ENCODE measurements at places on chromosomes 1 and 21. TPM values are rescaled to one million over a fixed set of nuclear protein-coding genes. Genes with fewer than 3 reads are reported as not detected.
A peak's percentile ranks its signal among the peaks of the same experiment; 100 is the strongest.

PCP4 gene
- total RNA-seq: 1.3 TPM

ASH1L gene
- 46.1 TPM for total RNA-seq

LCE1E gene
- not detected for total RNA-seq

PTGER3 gene
- total RNA-seq: 1.8 TPM

- H3K4me1 ChIP-seq: no peaks in the 10 kb centered on the region
- H3K27ac ChIP-seq: no peak overlapping the region
- H3K4me3 ChIP-seq: no peak overlapping the region
- H3K36me3 ChIP-seq: no peaks in the 10 kb centered on the region
- H3K27me3 ChIP-seq: no peaks in the 10 kb centered on the region
Measured at GRCh38 chr1:98947071-98947470, 57.6 kb downstream of the PLPPR5 start.

DNA sequence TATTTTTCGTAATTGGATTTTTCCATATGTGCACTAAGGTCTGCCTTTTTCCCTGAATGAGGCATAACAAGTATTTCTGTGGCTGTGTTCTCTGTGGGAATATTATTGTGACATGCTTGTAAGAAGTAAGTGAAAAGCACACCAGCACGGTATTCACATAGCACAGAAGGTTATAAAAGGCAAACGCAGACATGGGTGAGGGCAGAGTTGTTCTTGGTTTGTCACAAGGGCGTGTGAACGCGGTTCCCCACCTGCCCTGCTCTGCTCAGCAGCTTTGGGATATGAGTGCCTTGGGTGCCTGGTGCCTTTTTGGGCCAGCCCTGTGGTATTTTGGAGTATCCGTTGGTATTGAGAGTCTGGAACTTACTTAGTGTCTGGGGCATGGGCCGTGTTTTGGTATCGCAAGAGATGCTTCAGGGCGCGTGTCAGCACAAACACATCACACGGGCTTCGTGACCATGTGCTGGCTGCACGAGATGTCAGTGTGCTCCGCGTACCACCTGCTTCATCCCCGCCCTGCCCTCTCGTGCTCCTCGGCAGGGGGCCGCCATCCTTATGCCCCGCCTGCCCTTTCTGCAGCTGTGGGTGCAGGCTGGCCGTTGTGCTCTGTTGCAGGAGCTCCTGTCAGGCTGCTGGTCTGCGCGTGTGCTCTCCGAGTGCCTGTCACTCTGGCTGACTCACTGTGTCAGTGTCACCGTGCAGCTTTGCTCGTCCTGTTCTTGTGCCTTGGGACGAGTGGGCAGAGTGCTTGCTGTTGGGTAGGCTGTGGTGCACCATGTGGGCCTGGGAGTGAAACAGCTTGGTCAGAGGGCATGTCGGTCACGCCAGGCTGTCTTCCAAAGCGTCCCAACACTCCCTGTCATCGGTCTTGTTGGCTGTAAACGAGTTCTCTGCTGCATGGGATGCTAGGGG is 15.0 kb downstream of the SKI start:
- H3K4me1 ChIP-seq: peaks cover 56% of the 10 kb centered on the region
- no peak overlapping the region for H3K4me3 ChIP-seq
- peak overlapping the region; percentile 45 for H3K27ac ChIP-seq
- no peak for DNase-seq
- no peaks in the 10 kb centered on the region for H3K27me3 ChIP-seq
- H3K36me3 ChIP-seq: peaks cover 4% of the 10 kb centered on the region

GRCh38 chr21:34183331-34183928 is 110.1 kb downstream of the MRPS6 start:
- no peak overlapping the region for H3K27ac ChIP-seq
- H3K27me3 ChIP-seq: no peaks in the 10 kb centered on the region
- peaks cover 37% of the 10 kb centered on the region for H3K4me1 ChIP-seq

- no peaks in the 10 kb centered on the region for H3K4me1 ChIP-seq
- no peaks in the 10 kb centered on the region for H3K27me3 ChIP-seq
Measured at GRCh38 chr1:213728593-213729536, 258.9 kb upstream of the PROX1 start.

- H3K4me3 ChIP-seq: no peak overlapping the region
- H3K36me3 ChIP-seq: peaks cover 6% of the 10 kb centered on the region
- H3K27me3 ChIP-seq: no peaks in the 10 kb centered on the region
- DNase-seq: no peak
- no peak overlapping the region for H3K27ac ChIP-seq
Measured at GRCh38 chr1:27355683-27356082, 11.1 kb downstream of the MAP3K6 start.

DNA sequence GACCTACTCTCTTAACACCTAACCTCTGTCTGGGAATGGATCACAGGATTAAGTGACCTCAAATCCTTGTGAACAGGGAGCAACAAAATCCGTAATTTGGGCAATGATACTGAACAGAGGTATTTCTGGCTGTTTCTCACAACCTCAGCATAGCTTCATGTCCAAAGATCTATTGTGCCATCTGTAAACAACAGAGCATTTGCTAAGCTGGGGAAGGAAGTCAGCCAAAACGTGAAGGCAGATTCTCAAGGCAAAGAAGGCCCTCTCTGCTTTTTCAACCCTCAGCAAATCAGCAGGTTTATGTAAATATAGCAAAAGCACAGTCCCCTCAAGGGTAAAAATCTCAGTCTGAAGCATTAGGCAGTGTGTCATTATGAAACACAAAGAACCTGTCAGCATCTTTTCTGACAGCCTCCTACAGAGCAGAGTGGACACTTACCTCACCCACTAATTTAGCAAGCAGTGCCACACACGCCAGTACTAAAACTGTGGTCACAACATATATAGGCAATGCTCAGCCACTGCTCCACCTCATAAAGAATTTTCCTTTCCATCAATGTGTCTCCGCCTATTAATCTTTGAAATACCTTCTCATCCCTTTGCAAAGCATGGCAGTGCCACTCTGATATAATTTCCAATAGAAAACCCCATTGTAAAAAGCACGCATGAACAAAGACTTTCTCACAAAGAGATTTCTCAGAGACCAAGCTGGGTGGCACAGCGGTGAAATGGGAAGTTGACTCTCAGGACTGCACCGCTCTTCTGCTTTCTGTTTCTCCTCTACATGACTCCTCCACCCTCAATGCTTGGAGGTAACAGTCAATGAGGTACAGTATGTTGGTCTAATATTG is 188.0 kb downstream of the RERE start:
- no peak overlapping the region for H3K4me3 ChIP-seq
- peak; percentile 49 for DNase-seq
- H3K4me1 ChIP-seq: peaks cover 31% of the 10 kb centered on the region
- no peak overlapping the region for H3K27ac ChIP-seq

DNA sequence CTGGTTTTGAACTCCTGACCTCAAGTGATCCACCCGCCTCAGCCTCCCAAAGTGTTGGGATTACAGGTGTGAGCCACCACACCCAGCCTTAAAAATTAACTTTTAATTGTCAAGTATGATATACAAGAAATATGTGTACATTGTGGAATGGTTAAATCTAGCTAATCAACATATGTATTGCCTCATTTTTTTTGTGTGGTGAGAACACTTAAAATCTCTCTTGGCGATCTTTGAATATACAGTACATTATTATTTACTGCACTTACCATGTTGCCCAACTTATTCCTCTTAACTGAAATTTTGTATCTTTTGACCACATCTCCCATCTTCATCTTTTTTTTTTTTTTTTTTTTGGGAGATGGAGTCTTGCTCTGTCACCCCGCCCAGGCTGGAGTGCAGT is 23.3 kb downstream of the THRAP3 start:
- no peaks in the 10 kb centered on the region for H3K4me1 ChIP-seq
- H3K27ac ChIP-seq: no peak overlapping the region
- H3K4me3 ChIP-seq: no peak overlapping the region

DNA sequence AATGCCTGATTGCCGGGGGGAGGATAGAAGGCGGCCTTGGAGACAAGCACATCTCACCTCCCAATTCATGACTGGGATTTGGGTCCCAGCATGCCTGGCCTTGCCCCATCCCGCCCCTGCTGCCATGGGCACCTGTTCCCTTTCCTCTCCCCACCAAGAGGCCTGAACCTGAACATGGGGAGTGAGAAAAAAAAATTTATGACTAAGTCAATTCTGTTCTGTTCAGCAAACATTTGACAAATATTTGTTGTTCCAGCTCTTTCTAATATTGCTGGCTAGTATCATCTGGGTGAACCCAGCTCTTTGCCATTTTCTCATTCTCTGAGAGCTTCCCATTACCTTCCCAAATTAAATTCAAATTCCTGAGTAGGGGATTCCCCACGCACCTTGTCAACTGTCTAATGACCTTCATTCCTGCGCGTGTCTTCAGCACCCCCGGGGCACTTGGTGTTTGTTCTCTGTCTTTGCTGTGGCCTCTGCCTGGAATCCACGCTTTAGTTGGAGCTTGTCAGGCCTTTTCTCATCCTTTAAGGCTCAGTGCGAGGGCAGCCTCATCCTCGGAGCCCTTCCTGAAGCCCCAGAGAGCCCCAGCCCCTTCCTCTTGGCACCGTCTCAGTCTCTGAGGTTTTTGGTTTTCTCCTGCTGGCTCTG is 42.8 kb downstream of the ARHGEF10L start:
- peaks cover 10% of the 10 kb centered on the region for H3K4me1 ChIP-seq
- no peak overlapping the region for H3K4me3 ChIP-seq
- H3K27ac ChIP-seq: no peak overlapping the region

GRCh38 chr1:217482356-217483102 is 148.4 kb downstream of the GPATCH2 start:
- no peaks in the 10 kb centered on the region for H3K27me3 ChIP-seq
- H3K36me3 ChIP-seq: no peaks in the 10 kb centered on the region
- no peaks in the 10 kb centered on the region for H3K4me1 ChIP-seq
- no peak overlapping the region for H3K4me3 ChIP-seq
- H3K27ac ChIP-seq: no peak overlapping the region

DNA sequence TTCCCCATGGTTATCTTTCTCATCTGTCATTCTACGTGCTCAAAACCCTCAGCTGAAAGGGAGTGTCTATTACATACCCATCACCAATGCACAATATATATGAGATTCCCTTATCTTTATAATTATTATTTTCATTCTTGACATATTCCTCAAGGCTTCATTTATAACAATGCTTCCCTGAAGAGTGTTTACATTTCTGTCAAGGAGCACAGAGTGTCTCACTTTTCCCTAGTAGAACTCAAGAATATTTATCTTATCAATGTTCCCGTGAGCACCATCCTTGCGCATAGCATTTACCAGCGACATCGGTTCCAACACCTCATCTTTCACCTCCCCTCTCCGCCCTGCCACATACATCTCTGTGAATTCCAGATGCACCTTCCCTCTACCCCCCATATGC is 250.6 kb downstream of the PLA2G4A start:
- no peak for DNase-seq
- no peaks in the 10 kb centered on the region for H3K4me1 ChIP-seq
- H3K27me3 ChIP-seq: peaks cover 2% of the 10 kb centered on the region
- no peaks in the 10 kb centered on the region for H3K36me3 ChIP-seq

DNA sequence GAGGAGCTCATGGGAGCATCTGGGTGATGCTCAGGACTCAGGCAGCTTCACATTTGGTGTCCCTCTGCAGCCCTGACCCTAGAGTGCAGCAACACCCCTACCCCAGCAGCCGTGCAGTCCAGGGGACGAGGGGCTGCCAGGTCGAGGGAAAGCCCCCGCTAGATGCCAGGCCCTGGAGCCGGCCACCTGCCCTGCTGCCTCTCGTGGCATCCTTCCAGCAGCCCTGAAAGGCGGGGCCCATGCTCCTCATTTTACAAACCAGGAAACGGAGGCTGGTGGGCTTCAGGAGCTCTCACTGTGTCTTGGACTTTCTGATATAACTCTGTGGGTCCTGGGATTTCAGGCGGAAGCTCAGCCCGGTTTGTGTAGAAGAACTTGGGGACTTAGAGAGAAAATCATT is 120.5 kb upstream of the WNT4 start:
- H3K27ac ChIP-seq: no peak overlapping the region
- H3K36me3 ChIP-seq: no peaks in the 10 kb centered on the region
- DNase-seq: no peak

DNA sequence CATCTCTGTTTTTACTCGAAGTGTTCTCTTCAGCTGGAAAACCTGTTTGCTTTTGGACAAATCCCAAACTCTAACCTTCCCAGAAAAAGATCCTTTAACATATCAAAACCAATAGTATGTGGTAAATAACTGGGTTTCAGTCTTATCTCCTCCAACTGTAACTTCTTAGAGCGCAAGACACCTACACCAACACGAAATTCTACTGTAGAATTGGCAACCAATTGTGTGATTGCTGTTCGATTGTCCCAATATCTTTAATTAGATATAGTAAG is 5.8 kb upstream of the MPZL1 start:
- no peaks in the 10 kb centered on the region for H3K4me1 ChIP-seq
- no peak for DNase-seq
- no peak overlapping the region for H3K27ac ChIP-seq
- H3K4me3 ChIP-seq: no peak overlapping the region
- H3K27me3 ChIP-seq: no peaks in the 10 kb centered on the region
- H3K36me3 ChIP-seq: no peaks in the 10 kb centered on the region

DNA sequence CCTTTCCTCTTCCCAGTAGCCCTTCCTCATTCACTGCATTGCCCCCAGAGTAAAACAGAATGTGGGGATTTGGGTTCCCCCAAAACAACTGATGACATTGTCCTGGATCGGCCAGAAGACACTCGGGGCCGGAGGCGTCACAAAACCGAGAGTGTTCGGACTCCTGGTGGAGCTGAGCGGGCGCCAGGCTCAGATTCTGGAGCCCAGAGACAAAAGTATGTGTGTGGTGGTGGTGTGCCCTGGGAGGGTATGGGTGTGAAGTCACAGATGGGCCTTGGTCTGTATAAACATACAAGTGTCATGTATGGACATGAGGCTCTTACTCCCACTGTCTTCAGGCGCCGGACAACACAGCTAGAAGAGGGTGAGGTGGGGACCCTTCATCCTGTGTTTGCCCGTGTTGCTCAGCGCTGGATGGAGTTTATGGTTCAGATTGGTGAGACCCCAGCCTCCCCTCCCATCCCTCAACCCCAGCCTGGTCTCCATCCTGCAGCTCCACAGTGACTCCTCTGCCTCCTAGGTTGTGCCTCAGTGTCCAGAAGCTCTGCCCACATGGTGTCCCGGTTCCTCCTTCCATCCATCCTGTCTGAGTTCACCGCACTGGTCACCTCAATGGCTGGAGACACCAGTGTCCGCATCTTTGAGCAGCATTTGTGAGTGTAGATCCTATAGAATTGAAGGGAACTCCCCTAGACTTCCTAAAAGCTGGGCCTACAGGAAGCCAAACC is 12.4 kb downstream of the HYI start:
- peak; percentile 9 for DNase-seq
- H3K27me3 ChIP-seq: no peaks in the 10 kb centered on the region
- H3K27ac ChIP-seq: no peak overlapping the region

DNA sequence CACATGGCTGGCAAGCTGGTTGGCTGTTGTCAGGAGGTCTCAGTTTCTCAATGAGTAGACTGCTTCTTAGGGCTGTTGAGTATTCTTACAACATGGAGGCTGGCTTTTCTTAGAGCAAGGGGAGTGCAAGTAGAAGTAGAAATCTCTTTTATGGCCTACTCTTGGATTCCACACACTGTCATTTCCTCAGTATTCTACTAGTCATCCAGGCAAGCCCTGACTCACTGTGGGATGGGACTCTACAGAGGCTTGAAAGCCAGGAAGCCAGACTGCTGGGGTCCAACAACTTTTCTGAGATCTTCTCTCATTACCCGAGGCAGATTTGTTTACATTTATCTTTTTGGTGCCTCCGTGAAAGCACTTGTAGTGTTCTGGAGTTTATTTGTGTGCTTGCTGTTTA is 196.2 kb upstream of the APP start:
- no peak overlapping the region for H3K27ac ChIP-seq
- no peaks in the 10 kb centered on the region for H3K4me1 ChIP-seq
- no peaks in the 10 kb centered on the region for H3K36me3 ChIP-seq
- no peak overlapping the region for H3K4me3 ChIP-seq
- no peak for DNase-seq

GRCh38 chr1:58968360-58968952 is 184.6 kb upstream of the JUN start:
- H3K36me3 ChIP-seq: no peaks in the 10 kb centered on the region
- H3K27me3 ChIP-seq: no peaks in the 10 kb centered on the region
- H3K4me3 ChIP-seq: no peak overlapping the region
- peak overlapping the region; percentile 78 for H3K27ac ChIP-seq
- peak; percentile 85 for DNase-seq
